ENCODE measurements at places on chromosomes 11 and 22.

- no peak for DNase-seq
These were observed 38.2 kb upstream of the RAB38 start for GRCh38 chr11:88213406-88213805.

GRCh38 chr11:37450613-37451012 lies 852.6 kb upstream of the RAG2 start:
- no peak for DNase-seq

DNA sequence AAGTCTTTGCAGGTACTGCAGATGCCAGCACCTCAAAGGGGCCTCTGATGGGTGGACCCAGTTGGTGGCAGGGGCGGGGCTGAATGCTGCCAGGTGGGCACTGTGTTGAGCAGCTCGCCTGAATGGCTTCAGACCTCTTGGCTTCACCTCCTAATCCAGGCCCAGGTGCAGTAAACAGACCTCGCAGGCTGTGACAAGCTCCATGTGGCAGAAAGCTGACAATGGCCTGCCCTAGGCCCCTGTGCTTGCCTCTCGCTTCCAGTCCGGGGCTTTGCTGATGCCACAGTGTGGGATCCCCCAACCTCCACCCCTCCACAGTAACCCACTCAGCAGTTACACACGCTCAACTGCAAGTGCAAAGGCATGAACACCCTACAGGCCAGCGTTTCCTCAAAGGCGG lies 9.4 kb downstream of the IGLL1 start:
- no peak for DNase-seq

- no peak for DNase-seq
These were observed 77.9 kb downstream of the PIWIL3 start for GRCh38 chr22:24696551-24697001.

DNA sequence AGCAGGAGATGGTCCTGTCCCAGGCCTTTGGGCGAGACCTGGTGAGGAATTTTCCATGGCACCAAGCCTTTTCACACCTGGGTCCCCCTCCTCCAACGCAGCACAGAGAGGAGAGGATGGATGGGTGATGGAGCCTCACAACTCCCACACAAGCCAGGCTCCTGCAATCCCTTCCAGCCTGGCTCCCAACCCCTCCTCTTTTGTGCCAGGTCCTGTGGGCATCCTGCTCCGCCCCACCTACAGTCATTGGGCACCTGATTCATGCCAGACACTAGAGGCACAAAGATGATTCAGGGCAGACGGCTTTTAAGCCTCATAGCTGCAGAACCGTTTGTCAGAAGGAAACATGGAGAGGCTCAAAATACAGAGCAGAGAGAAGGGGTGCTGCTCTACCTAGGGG lies 16.1 kb upstream of the MYRF start:
- DNase-seq = no peak

GRCh38 chr11:70030412-70030811 lies 47.7 kb upstream of the ANO1 start:
- DNase-seq = no peak

DNA sequence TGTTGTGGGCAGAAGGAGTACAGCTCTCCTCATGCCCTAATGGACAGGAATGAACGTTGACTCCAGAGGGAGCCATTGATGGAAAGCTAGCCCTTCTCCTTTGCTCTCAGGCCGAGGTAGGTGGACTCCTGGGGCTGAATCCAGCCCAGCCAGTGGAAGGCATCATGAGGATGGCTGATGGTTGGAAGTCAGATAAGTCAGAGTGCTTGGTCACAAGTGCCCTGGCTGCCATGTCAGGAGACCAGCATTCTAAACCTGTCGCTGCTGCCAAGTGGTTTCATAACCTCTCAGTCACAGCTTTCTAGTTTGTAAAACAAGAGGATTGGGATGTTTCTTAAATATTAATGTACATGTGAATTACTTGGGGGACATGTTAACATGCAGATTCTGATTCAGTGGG lies 32.3 kb downstream of the PIWIL4 start:
- DNase-seq = no peak

- DNase-seq = no peak
These were observed 12.1 kb upstream of the XBP1 start for GRCh38 chr22:28812516-28812915.

GRCh38 chr22:30021338-30021737 lies 58.9 kb upstream of the HORMAD2 start:
- no peak for DNase-seq

DNA sequence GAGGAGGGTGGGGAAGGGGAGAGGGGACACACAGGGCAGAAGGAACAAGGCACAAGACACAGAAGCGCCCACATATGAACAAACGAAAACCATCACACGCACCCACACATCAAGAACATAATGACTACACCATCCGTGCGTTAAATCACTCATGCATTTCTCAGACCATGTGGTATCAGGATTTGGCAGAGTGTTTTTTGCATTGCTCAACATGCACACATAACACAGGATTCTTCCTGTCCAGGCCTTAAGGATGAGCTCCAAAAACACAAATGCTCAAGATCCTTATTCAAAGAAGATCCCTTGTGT lies 309.5 kb downstream of the CADM1 start:
- DNase-seq = no peak

GRCh38 chr11:63443714-63444113 lies 47.3 kb downstream of the PLAAT5 start:
- no peak for DNase-seq

DNA sequence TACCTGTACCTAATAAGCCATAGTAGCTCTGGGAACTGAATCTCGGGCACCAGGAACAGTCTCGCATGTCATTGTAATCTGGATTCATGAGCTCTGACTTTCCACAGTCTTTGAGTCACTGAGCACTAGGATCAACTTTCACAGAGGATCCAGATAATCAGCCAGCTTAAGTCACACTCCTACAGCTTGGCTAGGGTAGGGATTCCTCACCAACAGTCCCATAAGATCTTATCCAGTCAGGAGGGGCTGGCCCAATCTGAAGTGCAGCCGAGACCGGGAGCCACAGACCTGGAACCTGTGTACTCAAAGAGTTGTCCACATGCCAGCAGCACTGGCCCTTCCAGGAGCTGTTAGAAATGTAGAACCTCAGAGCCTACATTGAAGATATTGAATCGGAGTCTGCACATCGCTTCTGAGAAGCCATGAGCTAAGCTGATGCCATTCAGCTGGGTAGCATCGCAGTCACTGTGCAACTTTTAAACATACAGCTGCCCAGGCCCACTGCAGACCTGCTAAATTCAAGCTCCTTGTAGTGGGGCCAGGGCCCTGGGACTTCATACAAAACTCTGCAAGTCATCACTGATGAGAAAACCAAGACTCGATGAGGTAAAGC lies 538.8 kb upstream of the B3GAT1 start:
- DNase-seq = no peak

GRCh38 chr11:134332189-134332631 lies 422 bp downstream of the GLB1L2 start:
- no peak for DNase-seq

DNA sequence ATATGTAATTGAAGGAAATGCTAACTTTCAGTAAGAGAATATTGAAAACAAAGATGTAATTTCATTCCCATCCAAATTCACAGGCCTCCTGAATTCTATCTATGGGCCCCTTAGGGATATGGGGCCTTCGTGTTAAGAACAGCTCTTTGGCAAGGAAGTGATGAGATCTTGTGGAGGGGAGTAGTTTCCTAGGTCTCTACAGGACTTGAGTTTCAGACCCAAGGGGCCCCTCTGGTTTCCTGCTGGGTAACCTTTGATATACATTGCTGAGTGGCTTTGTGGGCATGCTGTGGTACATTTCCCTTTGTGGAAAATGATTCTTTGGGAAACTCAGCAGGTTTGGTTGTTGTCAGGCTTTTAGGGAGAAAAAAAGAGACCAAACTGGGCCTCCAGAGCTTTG lies 6.2 kb downstream of the STIM1 start:
- no peak for DNase-seq

DNA sequence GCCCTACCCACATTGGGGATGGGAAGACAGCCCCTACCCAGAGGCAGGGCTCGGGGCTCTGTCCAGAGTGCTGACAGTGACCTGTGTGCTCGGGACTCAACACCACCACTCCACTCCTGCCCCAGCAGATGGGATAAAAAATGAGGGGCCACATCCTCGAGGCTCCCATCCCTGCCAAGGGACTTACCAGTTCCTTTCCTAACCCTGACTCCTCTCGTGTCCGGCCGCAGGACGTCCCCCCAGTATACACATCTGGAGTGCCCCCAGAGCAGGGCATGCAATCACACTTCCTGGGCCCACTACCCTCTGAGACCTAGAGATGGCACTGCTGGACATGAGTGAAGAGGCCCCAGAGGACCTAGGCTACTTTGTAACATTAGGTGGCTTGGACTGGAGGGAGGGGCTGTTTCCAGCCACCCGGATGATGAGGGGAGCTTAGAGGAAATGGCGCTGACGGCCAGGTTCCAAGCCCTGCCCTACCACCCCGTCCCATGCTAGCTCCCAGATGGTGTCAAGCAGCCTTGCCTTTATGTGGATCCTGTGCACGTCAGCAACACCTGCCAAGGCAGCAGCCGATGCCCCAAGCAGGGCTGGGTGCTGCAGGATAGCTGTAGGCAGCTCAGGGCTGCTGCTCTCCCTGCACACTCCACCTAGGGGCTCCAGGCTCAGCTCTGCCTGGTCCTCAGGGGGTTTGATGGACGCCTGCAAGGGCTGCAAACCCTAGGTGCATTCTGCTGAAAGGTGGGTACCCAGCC lies 86.6 kb downstream of the DGCR2 start:
- DNase-seq = no peak

DNA sequence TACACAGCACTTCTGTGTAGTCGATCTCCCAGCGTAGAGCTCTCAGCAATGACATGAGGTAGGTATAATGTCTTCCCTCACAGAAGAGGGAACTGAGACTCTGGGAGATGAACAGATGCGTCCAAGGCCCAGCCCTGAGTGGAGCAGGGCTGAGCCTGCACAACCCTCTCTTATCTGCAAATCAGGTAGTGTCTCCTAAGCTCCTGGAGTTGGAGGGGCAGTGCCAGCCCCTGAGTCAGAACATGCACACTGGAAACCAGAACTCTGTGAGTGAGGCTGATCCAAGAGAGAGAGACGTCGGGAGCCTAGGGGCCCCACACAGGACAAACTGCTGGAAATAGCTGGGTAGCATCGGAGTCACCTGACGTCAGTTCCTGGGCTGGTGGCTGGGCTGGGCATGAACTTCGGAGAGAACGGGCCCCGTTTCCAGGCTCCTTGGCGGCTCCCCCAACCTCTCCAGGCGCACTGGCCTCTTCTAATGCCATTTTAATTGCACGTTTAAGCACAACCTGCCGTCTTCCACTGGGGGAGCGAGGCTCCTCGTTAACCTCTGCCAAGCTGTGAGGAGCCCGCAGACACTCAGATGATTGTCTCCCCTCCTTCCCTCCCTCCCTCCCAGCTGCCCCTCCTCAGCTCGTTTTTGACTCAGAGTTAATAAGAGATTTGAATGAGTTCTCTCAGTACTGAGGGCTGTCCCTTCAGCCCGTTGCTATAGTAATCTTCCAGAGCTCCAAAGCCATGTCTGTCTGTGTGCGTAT lies 191.2 kb upstream of the TBCEL start:
- DNase-seq = peak; percentile 64

DNA sequence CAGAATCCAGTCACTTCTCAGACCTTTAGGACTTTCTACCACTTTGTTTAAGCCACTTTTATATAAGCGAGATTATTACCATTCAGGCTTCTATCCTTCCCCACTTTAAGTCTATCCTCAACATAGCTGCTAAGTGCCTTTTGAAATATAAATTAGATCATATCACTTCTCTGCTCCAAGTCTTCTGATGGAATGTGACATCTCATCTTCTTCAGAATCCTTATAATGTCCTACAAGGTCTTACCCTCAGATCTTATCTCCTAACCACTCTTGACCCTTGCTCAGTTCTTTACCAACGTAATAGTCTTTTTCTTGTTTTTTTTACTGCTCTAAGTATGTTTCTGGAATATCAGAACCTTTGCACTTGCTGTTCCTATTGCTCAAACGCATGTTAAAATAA lies 188.7 kb downstream of the DYNC2H1 start:
- DNase-seq = no peak

All from pons (tissue), 1 donor.